ENCODE measurements at places on chromosomes 2 and 18.

DNA sequence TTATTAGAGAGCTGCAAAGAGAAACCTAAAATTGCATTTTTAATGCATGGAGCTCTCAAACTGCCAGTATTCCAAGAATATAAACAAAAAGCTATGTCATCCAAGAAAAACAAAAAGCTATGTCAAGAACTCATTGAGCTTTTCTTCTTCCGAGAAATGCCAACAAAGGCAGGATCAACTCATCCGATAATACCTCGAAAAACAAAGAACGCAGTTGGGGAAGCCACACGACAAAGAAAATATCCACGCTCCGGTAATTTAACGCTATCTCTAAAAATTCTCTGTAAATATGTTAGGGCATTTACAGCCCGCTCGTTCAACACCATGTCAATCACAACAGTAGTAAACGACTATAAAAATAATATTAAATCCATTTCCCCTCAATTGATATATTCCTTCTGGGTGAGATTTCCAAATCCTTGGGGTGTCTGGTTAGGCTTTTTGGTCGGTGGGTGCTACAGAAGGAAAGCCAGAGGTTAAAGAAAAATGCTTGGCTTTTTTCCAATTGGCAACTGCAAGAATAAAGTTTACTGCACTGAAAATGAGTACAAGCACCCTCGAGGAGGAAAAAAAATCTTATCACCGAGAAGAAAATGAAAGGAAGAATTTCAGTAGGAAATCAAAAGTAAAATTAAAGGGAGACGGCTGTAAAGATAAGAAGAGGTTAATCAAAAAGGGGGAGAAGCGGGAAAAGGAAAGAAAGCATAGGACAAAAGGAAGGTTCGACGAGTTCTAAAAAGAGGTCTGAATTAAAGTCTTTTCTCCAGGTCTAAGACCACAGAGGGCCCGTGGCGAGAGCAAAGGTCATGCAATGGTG is 856 bp downstream of the TIA1 start:
- no peak for DNase-seq

DNA sequence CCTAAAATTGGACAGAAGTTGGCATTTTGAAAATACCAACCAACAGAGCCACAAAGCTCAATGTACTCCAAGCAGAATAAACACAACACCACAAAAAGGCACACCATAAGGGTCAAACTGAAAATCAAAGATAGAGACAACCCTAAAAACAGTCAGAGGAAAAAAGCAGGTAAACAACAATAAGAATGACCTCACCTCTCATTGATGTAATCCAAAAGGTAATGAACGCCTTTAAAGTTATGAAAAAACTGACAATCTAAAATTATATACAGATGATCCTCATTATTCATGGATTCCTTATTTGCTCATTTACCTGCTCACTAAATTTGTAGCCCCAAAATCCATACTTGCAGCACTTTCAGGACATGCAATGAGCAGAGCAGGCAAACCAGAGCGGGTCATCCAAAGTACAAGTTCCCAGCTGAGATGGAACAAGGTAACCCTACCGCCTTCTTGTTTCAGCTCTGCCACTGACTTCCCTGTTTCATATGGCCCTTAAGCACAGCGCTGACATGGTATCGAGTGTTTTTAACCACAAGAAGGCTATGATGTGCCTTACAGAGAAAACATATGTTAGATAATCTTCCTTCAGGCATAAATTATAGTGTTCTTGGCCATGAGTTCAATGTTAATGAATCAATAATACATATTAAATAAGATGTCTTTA is 17.0 kb downstream of the RTN4 start:
- no peak for DNase-seq

- peak; percentile 12 for DNase-seq
These were observed 60.1 kb upstream of the KIF5C start for GRCh38 chr2:148814860-148815419.

GRCh38 chr2:16271231-16271896 is 331.0 kb downstream of the MYCN start:
- no peak for DNase-seq

GRCh38 chr2:204535764-204536163 is 9.5 kb upstream of the PARD3B start:
- DNase-seq: no peak

DNA sequence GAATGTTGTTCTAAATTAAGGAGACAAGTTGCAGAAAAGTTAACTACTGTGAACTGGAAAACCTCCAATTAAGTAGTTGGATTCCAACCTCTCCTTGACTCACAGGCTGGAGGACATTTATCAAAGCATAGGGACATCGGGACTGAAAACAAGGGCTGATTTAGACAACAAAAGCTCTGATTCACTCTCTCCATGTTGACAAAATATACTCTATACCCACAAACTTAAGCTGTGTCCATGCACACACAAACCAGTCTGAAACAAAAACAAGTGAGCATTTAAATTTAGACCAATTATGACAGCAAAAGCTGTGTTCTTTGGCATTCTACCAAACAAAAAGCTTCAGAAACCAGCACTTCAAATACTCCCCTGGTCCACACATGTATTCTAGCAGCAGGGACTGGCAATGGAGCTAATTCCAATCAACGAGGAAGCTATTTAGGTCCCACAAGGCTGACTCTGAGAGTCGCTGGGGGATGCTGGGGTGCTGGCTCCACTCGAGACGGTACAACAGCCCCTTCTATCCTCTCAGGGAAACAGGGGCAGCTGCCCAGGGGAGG is 71.4 kb downstream of the NXPH2 start:
- DNase-seq: no peak

DNA sequence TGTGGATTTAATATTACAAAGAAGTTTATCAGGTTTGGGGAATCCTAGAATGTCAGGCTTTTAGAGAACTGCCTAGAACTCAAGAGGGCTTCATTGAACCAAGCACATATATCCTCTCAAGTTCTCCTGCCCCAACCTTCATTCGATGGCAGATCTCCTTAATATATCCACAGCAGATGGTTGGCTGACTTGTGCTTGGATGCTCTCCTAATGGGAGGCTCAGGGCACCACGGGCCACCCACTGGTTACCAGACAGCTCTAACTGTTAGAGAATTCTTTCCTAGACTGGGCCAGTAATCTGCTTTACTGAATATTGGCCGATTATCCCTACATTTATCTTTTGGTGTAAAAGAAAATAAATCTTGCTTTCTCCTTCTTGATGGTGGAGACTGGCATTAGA is 87.2 kb upstream of the ATP8B1 start:
- no peak for DNase-seq

GRCh38 chr2:135916207-135916606 is 40.0 kb upstream of the MCM6 start:
- no peak for DNase-seq

DNA sequence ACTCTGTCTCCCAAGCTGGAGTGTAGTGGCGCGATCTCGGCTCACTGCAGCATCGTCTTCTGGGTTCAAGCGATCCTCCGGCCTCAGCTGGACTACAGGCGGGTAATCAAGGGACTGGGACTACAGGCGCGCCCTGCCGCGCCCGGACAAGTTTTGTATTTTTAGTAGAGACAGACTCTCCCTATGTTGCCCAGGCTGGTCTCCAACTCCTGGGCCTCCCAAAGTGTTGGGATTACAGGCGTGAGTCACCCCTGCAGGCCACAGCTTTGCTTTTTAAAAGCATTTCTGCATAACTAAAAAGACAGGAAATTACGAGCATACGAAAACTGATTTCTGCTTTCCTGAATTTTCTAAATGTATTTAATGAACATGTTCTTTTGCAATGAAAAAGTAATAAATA is 916 bp upstream of the OSBPL1A start:
- DNase-seq: no peak

DNA sequence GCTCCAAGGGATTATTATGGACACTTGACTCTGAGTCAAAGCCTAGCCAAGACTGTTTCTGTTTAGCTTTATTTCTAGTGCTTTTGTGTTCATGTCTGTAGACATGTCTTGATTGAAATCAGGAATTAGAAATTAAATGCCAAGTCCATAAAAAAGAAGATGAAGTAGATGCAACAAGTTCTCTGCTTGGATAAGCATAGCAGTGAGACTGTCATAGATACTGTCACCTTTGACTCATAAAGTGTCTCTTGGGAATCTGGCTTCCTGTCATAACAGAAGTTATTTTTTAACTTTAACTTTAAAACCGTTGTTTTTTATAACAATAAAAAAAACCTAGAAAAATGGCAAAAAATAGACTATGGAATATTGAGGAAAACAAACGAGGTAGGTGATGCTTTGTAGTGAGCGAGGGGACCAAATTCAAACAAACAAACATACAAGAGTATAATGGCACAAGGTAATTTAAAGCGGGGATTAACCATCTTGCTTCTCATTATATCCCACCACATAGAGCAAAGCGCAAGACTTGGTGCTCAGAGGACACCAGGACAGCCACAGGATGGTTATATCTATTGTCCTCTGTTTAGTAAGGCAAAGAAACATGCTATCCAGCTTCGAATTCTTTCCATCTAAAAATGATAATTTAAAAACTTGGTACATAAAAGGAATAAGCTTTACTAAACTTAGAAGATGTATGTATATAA is 64.6 kb downstream of the CD226 start:
- no peak for DNase-seq

GRCh38 chr18:24112874-24113615 is 25.8 kb upstream of the CABYR start:
- DNase-seq: peak; percentile 64

DNA sequence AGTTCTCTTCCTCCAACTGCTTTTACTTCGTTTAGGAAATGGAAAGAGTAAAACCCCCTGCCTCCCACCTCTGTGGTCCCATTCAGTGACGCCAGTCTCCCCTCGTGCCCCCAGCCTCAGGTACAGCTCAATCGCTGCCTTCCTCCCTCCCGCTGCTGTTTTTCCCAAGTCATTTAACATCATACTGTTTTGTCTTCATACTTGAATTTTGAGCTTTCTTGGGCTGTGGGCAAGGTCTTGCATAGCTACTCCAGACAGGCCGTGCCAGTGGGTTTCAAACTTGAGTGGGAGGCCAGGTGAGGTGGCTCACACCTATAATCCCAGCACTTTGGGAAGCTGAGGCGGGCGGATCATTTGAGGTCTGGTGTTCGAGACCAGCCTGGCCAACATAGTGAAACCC is 155.3 kb downstream of the TANC1 start:
- DNase-seq: no peak

DNA sequence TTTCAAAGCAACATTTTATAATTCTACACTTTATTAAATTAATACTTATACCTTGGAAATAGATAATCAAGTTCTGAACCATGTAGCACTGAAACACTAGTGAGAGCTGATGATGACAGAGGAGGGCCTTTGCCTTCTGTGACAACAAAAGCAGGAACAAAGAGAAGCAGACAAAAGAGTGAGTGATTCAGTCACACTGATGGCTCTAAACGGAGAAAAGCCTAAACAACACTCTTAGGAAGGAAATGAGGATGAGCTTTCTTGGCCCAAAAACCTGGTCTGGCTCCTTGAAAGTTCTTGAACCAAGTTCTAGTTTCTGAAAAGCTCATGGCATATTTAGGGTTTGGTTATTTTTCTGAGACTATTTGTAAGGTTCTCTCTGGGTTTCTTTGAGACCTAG is 271.9 kb downstream of the DPP10 start:
- no peak for DNase-seq

DNA sequence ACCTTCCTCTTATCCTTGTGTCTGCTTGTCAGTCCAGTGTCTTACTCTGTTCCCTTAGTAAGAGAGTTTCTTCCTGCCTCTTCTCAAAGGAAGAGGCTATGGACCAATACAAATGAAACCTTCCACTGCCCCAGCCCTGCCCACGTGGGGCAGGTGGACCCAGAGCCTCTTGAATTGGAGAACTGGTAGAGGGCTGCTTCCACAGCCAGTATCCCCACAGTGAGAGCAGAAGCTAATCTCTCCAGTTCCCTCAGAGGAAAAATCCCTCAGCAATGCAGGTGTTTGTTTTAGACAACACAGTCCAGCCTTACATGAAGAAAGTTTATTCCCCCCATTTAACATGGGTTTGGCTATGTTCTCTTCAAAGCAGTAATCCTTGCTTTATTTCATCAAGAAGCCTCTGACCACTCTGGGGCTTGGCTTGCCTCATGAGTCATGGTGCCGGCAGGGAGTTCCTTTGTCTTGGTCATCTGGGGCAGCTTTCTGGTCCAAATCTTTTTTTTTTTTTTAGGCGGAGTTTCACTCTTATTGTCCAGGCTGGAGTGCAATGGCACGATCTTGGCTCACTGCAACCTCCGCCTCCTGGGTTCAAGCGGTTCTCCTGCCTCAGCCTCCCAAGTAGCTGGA is 6.5 kb upstream of the CYBRD1 start:
- DNase-seq: no peak

GRCh38 chr18:60372596-60372995 is at the start of gene MC4R:
MC4R (minus strand) TSS chr18:60372775; CDS start chr18:60372349, 426 bp downstream.
- DNase-seq: no peak

- no peak for DNase-seq
These were observed 89.9 kb upstream of the EPC2 start for GRCh38 chr2:148554459-148555247.

- DNase-seq: no peak
These were observed 72.8 kb downstream of the ASAP2 start for GRCh38 chr2:9279426-9279825.

GRCh38 chr2:203650860-203651613 is 55.4 kb upstream of the CD28 start:
- peak; percentile 47 for DNase-seq

- DNase-seq: no peak
These were observed 161.8 kb downstream of the PRKCE start for GRCh38 chr2:45813003-45813941.

DNA sequence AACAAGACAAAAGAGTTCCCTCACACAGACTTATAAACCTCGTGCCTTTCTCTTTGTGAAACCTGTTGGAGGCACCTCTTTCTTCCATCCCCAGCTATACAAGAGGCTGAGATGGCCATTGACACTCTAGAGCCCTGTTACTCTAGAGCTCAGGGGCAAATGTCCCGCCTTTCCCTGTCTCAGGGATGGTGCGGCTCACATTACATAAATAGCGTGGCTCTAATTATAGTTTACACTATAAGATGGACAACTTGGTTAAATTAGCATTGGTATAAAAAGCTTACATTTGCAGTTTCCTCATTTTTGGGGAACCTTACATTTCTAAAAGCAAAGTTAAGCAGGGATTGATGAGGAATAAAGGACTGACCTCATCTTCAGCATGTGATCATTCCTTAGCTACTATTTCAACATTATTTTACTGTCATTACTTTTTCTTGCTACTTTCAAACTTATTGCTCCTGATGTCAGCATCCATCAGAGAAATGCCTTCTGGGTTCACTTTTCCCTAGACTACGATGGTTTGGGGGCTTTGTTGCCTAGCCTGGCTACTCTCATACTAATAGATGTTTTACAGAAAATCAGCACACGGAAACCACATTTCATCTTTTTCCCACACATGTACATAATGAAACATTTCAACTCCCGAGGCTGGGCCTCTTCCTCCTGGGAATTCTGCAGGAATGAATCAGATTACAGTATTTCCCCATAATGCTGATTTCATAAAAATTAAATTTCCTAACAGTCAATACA is 40.4 kb downstream of the FTCDNL1 start:
- no peak for DNase-seq

Data from pancreas (tissue), 10 donors.